ENCODE measurements at places on chromosomes 4 and X.
A peak's percentile ranks its signal among the peaks of the same experiment; 100 is the strongest.

GRCh38 chr4:83490876-83491450 is 6.1 kb upstream of the ABRAXAS1 start:
- no peak for DNase-seq

GRCh38 chr4:75629239-75629638 is 1.1 kb downstream of the CDKL2 start:
- no peak for DNase-seq

GRCh38 chr4:45732161-45732560 is 391.7 kb downstream of the GABRG1 start:
- no peak for DNase-seq

- DNase-seq = no peak
Observed at GRCh38 chr4:105632599-105632998, 75.9 kb downstream of the INTS12 start.

DNA sequence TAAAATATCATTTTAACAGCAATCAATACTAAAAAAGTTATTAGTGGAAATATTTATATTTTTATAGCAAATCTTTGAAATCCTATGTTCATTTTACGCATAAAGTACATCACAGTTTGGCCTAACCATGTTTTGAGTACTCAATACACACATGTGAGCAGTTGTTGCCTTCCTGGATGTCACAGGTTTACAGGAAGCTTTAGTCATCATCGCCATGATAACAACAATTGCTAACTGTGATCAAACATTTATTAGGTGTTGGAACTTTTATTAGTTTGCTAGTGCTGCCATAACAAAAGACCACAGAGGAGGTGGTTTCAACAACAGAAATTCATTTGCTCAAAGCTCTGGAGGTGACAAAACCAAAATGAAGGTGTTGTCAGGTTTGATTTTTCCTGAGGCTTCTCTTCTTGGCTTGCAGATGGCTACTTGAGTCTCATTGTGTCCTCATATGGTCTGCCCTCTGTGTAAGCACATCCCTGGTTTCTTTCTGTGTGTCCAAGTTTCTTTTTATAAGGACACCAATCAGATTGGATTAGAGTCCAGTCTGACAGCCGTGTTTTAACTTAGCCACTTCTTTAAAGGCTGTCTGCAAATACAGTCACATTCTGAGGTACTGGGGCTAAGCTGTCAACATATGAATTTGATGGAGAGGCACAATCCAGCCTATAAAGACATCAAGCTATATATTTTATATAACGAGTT is 43.1 kb upstream of the BOD1L1 start:
- no peak for DNase-seq

DNA sequence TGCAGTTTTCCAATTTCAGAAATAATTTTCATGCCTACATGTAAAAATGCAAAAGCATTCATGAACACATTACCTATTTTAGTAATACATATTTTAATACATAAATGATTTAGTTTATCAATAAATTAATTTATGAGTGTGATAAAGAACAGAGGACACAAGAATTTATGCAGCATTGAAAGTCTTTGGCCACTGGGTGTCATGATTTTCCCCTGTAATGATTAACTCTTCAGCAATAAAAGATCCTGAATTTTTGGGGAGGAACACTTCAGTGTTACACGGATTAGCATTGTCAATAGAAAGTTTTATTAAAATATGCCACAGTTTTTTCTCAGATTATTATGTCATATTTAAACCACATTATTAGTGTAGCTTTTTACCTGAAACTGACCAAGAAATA is 8.6 kb upstream of the VCX2 start:
- no peak for DNase-seq

DNA sequence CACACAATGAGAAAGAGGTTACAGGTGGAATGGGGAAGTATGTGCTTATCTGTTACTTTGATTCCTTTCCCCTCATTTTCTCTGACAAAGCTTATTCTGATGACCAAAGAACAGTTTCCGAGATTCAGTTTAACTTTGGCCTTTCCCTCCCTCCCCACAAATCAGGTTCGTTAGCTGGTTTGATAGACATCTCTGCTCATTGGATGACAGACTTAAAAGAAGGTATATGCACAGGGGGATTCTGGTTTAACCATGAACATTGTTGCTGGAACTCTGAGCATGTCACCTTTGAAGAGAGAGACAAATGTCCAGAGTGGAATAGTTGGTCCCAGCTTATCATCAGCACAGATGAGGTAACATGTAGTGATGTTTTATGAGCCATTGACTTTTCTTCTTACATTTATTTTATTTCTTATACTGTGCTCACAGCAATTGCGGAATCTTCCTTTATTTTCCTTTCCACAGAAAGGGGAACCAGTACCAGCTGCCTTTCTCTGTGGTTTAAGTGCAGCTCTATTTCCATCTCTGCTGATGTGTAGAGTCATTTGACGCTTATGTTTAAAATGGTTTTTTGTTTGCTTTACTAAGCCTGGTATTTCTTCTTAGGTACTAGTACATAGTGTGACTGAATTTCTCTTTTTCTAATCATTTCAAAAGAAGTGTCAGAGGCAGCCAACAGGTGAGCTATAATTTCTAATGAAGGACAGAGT is 125.0 kb downstream of the AKAP4 start:
- DNase-seq = no peak

DNA sequence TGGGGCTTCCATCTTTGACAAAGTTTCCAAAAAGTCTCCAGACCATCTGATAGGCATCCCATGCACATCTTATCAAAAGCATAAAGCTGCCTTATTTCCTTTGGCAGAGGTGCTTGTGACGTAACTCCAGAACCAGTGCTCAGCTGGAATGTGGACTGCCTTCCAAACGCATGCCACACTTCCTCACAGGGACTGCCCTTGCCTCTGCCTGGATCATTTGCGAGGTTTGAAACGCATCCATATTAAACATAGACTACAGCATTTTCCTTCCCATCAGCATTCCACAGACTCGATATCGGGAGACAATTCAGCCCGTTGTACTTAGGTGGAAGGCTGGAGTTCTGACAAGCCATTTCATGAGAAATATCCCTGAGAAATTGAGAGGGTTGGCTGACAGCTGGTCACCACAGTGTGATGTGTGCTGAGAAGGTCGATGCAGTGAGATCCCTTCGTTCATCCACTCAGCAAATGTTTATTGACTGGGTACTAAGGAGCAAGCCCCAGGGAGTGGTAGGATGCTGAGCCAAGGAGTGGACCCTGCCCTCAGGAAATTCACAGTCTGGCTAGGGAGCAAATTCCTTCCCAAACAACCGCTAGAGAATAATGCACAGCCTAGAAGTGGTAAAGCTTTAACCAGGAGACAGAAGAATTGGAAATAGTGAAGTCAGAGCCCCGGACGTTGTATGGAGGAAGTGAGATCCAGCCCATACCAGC is 376.0 kb downstream of the BCOR start:
- DNase-seq = no peak

GRCh38 chr4:183370786-183371185 is 48.6 kb upstream of the CLDN24 start:
- DNase-seq = no peak

DNA sequence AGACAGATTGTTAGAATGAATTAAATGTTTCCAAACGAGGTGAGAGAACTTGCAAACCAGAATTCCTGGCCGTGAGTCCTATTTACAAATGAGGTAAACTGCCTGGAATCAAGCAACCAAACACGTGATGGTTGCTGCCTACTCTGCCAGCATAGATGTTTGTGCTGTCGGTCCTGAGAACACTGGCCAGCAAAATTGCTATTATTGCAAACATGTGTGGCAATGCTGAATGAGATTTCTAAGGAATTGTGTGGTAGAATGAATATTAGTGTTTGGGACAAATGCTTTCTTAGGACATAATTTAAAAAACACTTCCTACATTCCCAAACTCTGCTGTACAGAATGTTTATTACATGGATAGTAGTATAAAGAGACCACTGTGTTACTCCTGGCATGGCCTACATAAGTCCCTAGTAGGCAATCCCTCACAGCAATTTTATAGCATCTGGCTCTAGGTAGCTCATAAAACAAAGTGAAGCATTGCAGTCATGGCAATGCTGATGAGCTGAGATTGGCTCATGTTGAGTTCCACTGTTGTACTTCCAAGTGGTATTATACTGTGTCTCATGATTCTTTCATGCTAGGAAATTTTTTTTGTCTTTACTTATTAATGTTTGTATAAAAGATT is 605.2 kb upstream of the EPHA5 start:
- DNase-seq = no peak

DNA sequence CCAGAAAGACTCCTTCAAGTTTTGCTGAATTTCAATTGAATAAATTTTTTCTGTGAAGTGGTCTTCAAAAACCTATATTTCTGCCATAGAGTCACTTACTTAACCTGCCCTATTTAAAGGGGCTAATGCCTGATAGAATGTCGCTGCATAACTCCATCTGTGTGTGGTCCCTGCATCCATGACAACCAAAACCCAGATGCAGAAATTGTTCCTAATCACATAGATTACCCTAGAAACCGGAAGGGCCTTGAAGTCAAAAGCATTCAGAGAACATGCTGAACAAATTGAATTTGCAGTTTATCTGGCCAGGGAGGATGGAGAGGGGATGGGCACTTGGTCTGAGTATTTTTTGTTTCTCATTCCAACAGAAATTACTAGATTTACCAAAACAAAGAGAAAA is 1.5 kb upstream of the PARM1 start:
- no peak for DNase-seq

DNA sequence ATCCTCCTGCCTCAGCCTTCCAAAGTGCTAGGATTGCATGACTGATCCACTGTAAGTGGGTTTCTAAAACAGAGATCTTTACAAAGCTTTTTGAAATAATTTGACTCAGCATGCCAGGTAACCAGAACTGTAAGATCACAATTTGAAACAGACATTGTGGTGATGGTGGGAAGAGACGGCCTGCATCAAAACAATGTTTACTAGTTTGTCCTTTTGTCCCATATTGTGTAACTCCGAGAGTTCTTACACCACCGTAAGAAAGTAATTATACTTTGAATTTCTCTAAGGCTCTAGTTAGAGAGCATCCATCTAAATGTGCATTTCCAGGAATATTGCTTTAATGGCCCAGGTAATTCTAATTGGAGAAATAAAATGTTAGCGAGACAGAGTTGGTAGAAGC is 594 bp upstream of the ARHGAP24 start:
- no peak for DNase-seq

DNA sequence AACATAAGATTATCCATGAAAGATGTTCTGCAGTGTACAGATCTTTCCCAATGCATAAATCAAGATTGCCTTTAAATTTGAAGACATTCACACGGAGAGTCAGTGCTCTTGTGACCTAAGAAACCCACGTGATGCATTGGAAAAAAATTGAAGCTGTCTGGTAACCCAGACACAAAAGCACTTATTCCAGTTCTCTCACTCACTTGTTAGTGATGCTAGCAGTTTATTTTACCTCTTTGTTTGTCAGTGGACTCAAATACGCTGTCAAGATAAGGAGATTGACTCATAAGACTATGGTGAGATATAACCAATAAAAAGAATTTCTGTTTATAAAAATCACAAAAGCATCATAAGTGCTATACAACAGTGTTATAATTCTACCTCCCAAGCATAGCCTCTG is 245.8 kb upstream of the SMIM31 start:
- DNase-seq = no peak

DNA sequence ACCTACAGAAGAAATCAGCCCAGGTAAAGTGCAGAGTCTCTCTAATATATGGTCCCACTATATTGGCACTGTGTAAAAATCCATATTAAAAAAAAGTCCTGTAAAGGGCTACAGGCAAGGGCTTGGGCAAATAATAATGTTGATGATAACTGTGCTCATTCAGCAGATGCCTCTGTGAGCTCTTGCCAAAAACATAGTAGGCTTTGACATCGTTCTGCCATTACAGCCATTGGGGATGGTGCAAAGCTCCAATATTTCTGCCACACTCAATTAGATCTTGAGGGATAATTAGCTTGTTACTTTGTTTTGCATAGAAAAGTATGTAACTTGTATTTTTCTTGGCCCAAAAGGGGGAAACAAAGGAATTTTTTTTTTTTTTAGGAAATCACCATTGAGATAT is 645.5 kb upstream of the FAM241A start:
- no peak for DNase-seq

DNA sequence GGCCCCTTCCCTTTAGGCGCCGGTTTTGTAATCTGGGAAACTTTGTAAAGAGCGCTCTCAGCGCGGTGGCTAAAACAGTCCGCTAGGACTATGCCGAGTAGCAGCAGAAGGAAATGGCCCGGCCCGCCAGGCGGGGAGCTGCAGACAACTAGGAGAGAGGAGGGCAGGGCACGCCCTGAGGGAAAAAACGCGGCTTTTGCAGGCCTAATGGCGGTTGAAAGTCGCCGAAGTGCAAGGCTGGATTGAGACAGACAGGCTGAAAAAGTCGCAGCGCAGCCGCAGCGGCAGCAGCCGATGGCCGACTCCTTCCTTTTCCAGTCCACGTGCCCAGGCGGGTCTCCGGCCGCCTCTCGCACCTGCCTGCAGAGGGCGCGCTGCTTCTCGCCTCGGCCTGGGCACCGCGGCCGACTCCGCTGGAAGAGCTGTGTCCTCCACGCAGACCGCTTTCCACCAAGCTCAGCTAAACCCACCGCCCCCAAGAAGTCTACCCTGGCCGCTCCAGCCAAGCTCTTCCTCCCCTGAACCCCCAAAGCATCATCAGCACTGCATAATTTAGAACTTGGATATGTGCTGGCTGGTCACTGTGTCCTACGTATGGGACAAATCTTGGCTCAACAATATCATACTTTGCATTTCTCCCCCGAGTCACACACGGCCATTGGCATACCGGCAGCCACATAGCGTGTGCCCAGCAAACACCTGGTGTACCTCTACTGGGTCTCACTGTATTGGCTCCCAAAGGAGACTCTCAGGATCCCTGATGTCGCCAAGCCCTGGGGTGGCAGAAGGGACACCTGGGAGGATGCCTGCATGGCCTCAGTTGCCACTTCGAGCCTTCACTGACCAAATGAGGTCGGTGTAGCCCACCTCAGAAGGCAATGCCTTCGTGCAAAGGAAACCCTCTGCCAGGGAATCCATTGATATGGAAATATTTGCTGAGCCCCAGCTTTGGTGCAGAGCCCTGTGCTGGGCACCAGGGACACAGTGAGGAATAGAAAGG is 14.5 kb downstream of the SLC25A5 start:
- DNase-seq = peak; percentile 68

- DNase-seq = no peak
Observed at GRCh38 chr4:124873361-124874171, 161.0 kb upstream of the ANKRD50 start.

- DNase-seq = no peak
Observed at GRCh38 chrX:137198040-137198439, 164.2 kb upstream of the GPR101 start.

- no peak for DNase-seq
Observed at GRCh38 chrX:13024986-13025385, 19.4 kb downstream of the FAM9C start.

GRCh38 chr4:122873821-122874593 is 47.4 kb downstream of the FGF2 start:
- no peak for DNase-seq

- no peak for DNase-seq
Observed at GRCh38 chr4:116386856-116387255, 698.5 kb downstream of the TRAM1L1 start.

GRCh38 chrX:68396953-68397352 is 36.3 kb downstream of the OPHN1 start:
- DNase-seq = no peak

DNA sequence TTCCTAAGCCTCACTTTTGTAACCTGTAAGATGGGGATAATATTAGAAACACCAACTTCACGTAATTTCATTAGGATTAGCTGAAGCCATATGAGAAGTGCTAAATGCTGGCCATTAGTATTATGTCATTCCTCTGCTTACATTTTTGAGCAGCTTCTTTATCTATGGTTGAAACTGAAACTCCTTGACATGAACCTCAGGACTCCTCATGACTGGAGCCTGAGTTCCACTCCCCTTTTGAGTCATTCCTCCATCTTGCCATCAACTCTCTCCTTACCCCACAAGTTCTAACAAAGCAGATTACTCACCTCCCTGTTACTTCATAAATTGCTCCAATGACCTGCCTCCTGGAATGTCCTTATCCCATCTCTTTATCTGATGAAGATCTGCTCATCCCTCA is 123.2 kb upstream of the KCNIP4 start:
- no peak for DNase-seq

Data from NCI-H774 (cell line).